Hepatocyte (in vitro differentiated cells): ENCODE measurements at places on chromosomes 5 and 9. TPM values are rescaled to one million over a fixed set of nuclear protein-coding genes. Genes with fewer than 3 reads are reported as not detected.

GRCh38 chr9:83800236-83801033, 17.1 kb downstream of the GKAP1 start:
- no peak for DNase-seq

DNA sequence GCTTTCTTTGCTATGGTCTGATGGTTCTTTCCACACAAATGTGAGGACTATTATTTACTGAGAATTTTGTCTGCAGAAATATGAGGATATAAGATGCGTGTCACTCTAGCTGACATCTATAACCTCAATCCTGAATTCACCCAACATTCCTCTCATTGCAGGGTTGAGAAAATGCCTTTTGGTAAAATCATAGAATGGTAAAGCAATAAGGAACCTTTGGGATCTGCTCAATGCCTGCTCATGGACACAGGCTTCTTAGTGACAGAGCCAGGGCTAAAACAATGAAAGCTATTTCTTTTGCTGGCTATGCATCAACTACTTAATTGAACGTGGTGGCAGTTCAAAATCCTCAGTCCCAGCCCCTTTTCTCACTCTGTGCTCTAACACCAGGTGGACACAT, 199.6 kb downstream of the GAS1 start:
- no peak for DNase-seq

GRCh38 chr5:40646266-40646665, 33.4 kb upstream of the PTGER4 start:
- DNase-seq, result no peak

DNA sequence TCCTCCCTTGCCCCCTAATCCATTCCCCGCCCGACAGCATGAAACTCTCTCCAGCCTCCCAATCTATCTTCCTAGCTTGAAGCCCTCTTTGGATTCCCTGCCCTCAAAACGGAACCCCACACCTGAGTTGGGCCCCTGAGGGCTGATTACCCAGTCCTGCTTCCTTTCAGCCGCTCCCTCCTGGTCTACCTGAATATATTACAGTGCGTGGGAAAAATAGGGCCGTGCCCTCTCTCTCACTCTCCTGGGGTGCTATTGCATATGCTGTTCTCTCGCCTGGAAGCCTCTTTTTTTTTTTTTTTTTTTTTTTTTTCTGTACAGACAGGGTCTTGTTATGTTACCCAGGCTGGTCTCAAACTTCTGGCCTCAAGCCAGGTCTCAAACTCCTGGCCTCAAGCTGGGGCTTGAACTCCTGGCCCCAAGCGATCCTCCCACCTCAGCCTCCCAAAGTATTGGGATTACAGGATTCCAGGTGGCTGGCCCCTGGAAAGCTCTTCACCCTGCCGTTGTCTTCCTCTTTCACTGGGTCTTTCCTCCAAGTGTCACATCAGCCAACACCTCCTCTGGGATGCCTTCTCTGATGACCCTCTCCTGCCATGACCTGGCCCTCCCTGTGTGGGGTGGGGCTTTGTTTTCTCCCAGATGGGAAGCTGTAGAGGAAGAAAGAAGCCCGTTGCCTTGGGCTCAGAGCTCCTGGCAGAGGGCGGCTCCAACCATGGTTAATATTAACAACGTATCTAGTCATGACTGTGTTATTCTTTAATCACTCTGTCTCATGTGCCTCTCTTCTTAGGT, 8.2 kb downstream of the DNM1 start:
- no peak for DNase-seq

The DNAJB5 gene
- polyA plus RNA-seq, result 6.0 and 7.0 TPM in 2 replicates

GRCh38 chr5:151574444-151574996, 16.6 kb downstream of the FAT2 start:
- no peak for DNase-seq

The FOXD4L3 gene
- not detected in 2 replicates for polyA plus RNA-seq

The IFT74 gene
- polyA plus RNA-seq, result 9.6 and 12.6 TPM in 2 replicates

GRCh38 chr9:96009690-96010472, 134.4 kb downstream of the ERCC6L2 start:
- no peak for DNase-seq

DNA sequence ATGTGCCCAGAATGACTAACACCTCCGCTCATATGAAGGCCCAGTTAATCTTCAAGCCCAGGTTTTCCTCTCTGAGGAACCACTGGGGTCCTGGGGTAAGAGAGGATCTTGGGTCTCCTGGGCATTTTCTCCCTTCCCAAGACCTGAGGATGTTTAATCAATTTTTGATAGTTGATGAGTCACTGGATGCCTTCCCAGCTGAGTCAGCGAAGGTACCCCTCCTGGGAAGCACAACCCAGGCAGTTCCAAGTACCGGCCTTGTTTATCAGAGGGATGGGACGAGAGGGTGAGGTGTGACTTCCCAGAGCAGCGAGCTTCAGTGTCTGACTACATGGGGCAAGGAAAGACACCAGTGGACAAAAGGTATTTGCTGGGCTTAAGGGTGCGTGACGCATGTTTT, 119.6 kb upstream of the IL12B start:
- DNase-seq, result no peak

DNA sequence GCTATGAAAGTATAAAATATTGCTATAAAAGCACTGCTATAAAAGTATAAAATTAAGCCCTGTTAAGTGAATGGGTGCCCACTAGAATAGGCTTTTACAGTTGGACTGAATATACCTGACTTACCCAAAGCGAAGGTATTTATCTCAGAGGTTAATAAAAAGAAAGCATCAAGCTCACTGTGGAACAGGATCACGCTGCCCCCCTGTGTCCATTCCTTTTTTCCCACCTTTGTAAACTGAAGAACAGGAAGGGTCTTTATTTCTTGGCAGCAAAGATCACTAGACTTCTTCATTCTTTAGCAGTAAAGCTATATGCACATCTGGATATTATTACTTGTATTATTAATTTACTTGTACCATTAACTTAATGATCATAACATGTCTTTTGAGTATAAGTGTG, 22.1 kb upstream of the PLPP6 start:
- DNase-seq, result peak; percentile 37

The PDGFRB gene
- 55.2 and 62.9 TPM in 2 replicates for polyA plus RNA-seq

- DNase-seq, result no peak
Observed at GRCh38 chr5:52684051-52684450, 103.7 kb upstream of the ITGA1 start.

- no peak for DNase-seq
Observed at GRCh38 chr9:13111778-13112177, 167.7 kb downstream of the MPDZ start.

The CDX1 gene
- 43.3 and 46.9 TPM in 2 replicates for polyA plus RNA-seq

The HTR4 gene
- 0.17 and 0.29 TPM in 2 replicates for polyA plus RNA-seq

GRCh38 chr5:80216753-80217596, 38.9 kb downstream of the SERINC5 start:
- DNase-seq, result no peak

DNA sequence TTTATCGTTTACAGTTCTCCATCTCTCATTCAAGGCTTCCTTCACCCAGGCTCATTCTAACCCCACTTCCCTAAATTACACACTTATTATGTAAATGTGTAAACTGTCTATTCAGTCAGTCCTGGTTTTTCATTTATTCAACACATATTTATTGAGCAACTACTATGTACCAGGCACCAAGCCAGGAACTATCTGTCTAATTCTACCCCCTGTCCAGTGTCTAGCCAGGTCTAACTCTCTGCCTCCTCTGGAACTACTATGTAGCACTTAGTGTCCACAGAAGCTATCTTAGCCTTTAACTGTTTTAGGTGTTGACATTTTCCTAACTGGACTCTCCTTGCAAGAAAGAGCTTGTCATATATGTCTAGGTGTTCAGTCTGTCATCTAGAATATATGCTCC, 56.5 kb downstream of the PDE4D start:
- DNase-seq, result no peak

DNA sequence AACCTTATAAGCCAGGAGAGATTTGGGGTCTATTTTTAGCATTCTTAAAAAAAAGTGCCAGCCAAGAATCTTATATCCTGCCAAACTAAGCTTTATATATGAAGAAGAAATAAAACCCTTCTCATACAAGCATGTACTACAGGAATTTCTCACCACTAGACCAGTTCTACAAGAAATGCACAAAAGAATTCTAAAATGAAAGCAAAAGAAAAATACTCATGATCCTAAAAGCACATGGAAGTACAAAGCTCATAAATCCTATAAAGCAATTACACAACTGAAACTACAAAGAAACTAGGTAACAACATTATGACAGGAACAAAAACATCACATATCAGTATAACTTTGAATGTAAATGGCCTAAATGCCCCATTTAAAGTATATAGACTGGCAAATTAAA, 34.5 kb upstream of the HTR4 start:
- no peak for DNase-seq

DNA sequence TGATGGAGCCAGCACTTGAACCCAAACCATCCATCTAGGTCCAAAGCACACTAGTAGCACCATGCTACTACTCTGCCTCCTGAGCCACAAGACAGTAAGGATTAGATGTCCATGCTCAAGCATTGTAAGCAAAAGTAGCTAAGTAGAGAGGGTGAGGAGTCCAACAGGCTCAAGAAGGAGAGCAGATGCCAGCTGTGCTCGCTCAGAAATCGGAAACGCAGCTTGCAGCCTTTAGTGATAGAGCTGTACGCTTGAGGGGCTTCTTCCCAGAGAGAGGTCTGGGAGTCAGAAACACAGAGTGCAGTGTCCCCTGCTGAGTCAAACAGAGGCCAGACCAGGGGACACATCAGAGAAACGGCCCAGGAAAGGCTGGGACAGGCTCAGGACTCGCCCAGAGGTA, 32.7 kb upstream of the GABRP start:
- DNase-seq, result no peak
